ENCODE measurements at places on chromosomes 3 and 15.

GRCh38 chr15:45397116-45397665, 18.8 kb upstream of the GATM start:
- DNase-seq, result no peak

GRCh38 chr3:72441284-72441994, 406.8 kb downstream of the SHQ1 start:
- DNase-seq, result no peak

DNA sequence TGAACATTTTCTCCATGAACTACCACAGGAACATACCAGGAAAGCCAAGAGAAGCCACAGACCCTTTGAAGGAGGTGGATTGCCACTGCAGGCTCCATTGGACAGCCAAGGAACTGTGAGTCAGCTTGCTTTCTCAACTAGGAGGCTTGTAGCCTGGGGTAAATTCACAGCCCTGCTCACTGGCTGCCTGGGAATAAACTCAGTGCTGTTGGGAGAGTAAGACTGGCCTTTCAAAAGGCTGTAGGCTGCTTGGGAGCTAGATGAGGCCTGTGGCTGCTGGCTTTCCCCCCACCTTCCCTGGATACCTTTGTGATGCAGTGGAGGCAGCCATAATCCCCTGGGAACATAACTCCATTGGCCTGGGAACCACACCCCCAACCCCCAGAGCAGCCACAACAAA, 223.5 kb upstream of the RBMS3 start:
- DNase-seq, result no peak

GRCh38 chr15:71997691-71998090, 120.3 kb downstream of the MYO9A start:
- DNase-seq, result no peak

- no peak for DNase-seq
These were observed 168.5 kb upstream of the FAM3D start for GRCh38 chr3:58835086-58835485.

- no peak for DNase-seq
These were observed 309.8 kb downstream of the UNC13C start for GRCh38 chr15:54288049-54288448.

- DNase-seq, result no peak
These were observed 114.5 kb downstream of the MEGF11 start for GRCh38 chr15:66138892-66139590.

GRCh38 chr3:98962189-98962930, 60.9 kb upstream of the DCBLD2 start:
- DNase-seq, result no peak

GRCh38 chr3:50370594-50370993, 11.3 kb upstream of the TMEM115 start:
- no peak for DNase-seq

GRCh38 chr3:114709102-114709501, 415.3 kb downstream of the TIGIT start:
- DNase-seq, result no peak

- DNase-seq, result no peak
These were observed 217.0 kb upstream of the LRIG1 start for GRCh38 chr3:66717806-66718205.

DNA sequence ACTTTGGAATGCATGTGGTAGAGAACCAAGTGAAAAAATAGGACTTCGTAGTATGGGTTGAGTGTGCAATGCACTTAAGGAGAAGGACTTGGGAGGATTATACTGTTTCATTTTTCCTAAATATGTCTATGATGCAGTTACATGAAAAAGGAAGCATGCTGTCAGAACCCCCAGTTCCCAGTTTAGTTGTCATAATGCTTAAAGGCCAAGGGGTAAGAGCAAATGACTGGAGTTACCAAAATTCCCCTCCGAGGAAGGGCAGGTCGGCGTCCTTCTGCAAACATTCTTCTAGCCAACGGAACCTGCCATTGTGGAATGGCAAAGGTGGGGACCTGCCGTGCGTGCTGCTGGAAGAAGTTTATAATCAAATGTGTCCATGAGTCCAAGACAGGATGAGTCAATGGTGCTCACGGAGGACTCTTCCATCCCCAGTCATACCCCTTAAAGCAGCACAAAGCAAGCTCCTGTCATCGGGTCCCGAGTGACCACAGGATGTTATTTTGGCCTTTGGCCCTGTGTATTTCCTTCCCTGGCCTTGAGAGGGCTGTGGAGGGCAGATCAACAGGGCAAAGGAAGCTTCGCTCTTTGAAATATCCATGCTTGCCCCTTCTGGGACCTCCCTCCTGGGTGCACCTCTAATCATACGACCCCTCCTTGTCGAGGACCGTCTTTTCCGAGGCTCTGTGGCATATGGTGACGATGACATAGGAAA, 93.2 kb downstream of the SLCO3A1 start:
- DNase-seq, result no peak

DNA sequence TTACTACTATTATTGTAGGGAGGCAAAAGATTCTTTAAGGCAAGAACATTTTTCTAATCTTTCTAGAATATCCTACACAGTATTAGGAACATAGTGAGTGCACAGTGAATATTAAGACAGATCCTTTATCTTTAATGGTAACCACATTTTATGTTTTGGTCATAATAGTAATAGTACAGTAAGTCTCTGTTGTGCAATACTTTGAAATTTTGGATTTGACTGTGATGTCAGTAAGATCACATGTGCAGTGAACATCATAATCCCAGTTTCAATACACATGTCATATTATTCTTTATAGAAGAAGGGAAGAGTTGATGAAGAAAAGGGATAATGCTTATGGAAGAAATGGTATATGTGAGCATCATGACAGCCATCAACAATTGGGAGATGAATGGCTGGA, 10.7 kb downstream of the STT3B start:
- no peak for DNase-seq

GRCh38 chr3:73136941-73137340, 75.5 kb downstream of the EBLN2 start:
- no peak for DNase-seq

DNA sequence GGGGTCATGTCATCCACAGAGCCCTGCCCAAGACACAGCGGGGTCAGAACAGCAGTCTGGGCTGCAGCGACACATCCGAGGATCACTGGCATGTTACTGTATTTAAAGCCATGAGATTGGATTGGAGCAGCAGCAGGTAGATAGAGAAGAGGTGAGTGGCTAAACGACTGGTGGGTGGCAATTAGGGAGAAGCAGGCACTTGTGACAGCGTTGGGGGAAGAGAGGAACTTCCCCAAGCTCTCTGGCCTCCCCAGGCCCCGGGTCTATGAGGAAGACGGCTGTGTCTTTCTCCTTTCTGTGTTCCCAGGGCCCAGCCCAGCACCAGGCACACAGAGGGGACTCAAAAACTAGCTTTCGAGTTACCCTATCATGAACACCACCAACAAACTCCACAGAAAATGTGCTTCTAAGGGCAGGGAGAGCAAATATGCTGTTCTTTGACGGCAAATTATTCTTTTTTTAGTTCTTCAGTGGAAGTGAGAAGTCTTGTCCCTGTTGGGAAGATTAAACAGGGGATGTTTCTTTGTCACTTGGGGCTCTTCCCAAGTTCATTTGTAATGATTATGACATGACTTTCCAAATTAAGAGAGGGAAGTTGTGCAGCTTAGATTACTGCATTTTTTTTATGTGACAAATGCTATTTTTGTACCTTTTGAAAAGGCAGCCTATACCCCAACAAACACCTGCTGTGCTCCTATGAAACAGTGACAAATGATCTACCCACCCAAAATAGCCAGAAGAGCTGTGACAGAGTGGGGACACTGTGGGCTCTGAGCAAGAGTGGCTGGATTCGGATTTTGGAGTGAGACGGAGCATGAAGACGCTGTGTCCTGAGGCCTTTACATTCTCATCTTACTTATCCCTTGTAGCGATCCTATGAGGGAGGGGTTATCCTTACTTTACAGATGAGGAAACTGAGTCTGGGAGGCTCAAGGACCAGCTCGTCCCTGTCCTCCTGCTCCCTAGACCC, 7.2 kb upstream of the SYNM start:
- DNase-seq, result no peak

GRCh38 chr3:124862006-124862405, 25.2 kb downstream of the ITGB5 start:
- DNase-seq, result no peak

Measured in CD4-positive, alpha-beta T cell treated with Interleukin-12 subunit alpha and Interleukin-12 subunit beta, for 1 hour (primary cell).